ENCODE measurements at places on chromosomes 1 and 21.
A peak's percentile ranks its signal among the peaks of the same experiment; 100 is the strongest.

DNA sequence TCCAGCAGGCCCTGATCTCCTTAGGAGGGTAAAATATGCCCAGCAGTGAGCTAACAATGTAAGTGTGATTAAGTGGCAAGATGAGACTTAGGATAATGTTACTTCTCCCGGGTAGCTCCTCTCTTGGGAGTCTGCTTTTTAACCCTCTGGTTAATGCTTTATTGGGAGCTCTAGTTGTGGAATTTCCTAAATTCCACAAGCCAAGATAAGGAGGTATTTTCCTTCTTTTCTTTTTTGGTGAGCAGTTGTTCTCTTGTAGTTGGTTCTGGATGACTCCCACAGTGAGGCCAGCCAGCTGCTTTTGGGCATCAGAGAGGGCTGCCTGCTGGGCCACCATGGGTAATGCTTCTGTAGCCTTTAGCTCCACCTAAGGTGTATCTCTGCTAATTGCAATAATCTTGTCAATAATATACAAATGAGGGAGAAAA, 19.3 kb downstream of the C1orf52 start:
- DNase-seq: no peak

DNA sequence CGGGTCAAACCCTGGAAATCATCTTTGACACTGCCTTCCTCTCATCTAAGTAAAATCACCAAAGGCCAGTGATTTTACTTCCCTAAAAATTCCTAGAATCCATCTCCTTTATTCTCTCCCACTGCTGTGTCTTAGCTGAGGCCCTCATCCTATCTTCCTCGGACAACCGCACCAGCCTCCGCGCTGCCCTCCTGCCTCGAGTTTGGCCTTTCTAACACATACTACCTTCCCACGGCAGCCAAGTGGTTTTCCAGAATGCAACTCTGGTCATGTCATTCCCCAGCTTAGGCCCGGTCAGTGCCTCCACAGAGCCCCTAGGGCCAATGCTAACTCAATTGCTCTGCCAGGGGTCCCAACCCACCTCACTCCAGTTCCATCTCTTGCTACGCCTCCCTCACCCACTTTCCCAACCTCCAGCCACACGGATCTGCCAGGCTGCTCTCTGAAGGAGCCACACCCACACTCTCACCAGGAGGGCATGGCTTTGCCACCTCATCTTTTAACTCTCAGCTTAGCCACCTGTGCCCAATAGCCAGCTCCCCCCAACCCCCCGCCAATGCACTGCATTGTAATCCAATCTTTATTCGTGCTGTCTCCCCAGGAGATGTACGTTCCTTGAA, 6.8 kb downstream of the TMEM9 start:
- DNase-seq: no peak

- DNase-seq: no peak
Observed at GRCh38 chr1:21702780-21703179, 33.6 kb upstream of the RAP1GAP start.

DNA sequence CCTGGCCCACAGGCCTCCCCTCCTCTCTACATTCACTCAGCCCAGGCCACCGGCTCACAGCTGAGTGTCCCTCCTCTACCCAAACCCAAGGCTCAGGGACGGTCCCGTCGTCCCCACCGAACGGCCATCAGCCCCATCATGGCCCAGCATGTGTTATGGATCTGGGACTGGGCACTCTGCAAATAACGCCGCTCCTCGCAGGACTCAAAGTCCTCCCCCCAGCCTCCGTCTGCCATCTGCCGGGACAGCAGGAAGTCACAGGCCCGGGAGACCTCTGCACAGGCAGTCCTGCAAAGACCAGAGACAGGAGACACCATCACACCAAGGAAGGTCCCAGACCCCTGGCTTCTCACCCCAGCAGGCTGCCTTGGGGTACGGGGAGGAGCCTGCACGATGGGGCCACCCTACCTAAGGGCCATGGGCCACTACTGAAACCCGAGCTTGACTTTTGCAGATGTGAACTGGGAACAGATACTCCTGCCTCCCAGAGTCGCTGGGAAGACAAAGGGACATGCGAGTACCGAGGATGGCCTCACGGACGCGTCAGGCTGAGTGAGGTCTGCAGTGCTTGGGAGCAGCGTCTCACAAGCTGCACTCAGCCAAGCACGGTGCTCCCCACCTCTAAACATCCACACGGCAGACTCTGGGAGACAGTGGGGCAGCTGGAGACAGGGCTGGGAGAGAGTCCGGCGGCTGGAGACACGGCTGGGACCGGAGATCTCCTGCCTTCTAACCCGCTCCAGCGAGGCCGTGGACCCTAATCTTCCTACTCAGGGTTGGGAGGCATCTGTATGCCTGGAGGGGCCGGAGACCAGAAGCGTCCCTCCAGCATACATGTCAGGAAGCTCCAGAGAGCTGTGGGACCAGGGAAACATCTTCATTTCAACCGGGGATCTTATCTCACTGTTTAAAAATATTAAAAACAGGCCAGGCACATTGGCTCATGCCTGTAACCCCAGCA, 10.4 kb upstream of the SPATC1L start:
- no peak for DNase-seq

DNA sequence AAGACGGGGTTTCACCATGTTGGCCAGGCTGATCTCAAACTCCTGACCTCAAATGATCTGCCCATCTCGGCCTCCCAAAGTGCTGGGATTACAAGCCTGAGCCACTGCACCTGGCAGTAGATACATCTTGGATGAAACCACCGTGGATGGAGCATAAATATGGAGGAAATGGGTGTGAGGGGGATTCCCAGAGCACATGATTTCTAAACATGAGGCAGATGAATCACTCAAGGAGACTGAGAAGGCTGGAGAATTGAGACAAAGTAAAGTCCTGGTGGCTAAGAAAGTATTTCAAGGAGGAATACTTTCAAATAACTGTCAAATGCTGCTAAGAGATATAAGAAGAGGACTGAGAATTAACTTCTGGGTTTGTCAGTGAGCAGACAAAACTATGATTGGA, 5.4 kb upstream of the PGBD5 start:
- DNase-seq: no peak

DNA sequence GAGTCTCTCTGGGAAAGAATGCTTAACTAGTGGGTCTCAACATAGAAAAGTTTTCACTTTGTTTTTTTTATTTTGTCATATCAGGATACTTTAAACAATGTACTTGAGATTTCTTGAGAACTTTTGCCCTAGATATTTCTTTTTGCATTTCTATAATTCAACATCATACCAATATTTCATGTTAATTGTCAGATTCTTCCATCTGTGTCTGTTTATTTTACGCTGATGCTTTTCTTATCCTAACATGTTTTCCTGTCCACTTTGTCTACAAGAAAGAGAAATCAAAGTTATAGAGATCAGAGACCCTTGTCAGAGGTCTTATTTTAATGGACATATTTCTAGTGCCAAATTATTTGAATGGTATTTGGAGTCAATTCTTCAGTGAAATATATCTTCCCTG, 95.5 kb upstream of the B3GALT2 start:
- peak; percentile 3 for DNase-seq
